ENCODE measurements at places on chromosomes 5 and 9. TPM values are rescaled to one million over a fixed set of nuclear protein-coding genes. Genes with fewer than 3 reads are reported as not detected.

GRCh38 chr5:14038341-14038959 lies 94.0 kb upstream of the DNAH5 start:
- no peaks in the 10 kb centered on the region for H3K36me3 ChIP-seq
- DNase-seq = no peak
- peaks cover 2% of the 10 kb centered on the region for H3K27me3 ChIP-seq
- peaks cover 36% of the 10 kb centered on the region for H3K4me1 ChIP-seq
- H3K4me3 ChIP-seq = no peak overlapping the region

DNA sequence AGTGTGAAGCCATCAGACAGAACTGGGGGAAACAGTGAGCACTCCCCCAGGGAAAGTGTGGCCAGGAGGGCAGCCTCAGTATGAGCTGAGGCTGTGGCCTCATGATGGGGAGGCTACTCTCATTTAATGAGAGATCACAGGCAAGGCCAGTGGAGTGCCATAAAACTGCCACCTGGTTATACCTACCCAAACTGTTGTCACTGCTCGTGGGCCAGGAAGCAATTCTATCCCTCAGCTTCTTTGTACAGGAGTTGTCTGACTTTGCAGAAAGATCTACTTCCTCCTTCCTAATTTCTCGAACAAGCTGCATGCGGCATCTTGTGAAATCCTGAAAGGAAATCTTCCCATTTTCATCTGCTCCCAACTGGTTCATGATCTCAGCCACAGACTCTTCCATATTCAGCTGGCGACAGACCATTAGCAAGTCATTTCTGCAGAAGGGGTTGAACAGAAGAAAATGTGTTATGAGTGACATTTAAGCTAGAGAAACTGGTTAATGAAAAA lies 50.0 kb downstream of the TSSK1B start:
- H3K27ac ChIP-seq = no peak overlapping the region
- H3K36me3 ChIP-seq = no peaks in the 10 kb centered on the region
- no peaks in the 10 kb centered on the region for H3K4me1 ChIP-seq
- no peak for DNase-seq

GRCh38 chr9:24879591-24879990 lies 333.9 kb upstream of the IZUMO3 start:
- H3K4me3 ChIP-seq = no peak overlapping the region
- no peak overlapping the region for H3K27ac ChIP-seq
- H3K4me1 ChIP-seq = no peaks in the 10 kb centered on the region
- no peak for DNase-seq
- H3K27me3 ChIP-seq = no peaks in the 10 kb centered on the region

DNA sequence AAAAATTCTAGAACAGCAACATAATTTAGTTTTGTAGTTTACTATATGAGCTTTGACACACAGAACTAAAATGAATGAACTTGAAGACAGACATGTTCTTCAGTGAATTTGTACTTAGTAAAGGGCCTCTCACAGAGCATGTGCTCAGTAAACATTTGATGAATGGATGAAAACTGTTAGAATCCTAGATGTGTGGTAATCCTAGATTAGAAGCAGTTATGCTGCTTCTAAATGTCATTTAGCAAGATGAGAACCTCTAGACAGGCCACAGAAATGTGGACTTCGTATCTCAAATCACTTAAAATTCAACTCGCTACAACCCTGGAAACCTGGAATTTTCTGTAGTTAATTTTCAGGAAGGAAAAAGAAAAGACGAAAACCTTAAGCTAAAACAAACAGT lies 8.5 kb downstream of the GOLPH3 start:
- no peak overlapping the region for H3K4me3 ChIP-seq
- peaks cover 43% of the 10 kb centered on the region for H3K36me3 ChIP-seq
- no peak for DNase-seq
- H3K4me1 ChIP-seq = peaks cover 11% of the 10 kb centered on the region

GRCh38 chr5:6471252-6471651 lies 22.6 kb downstream of the UBE2QL1 start:
- no peak overlapping the region for H3K4me3 ChIP-seq
- peaks cover 11% of the 10 kb centered on the region for H3K4me1 ChIP-seq
- H3K36me3 ChIP-seq = no peaks in the 10 kb centered on the region

GRCh38 chr9:120592210-120592609 lies 12.2 kb upstream of the CDK5RAP2 start:
- no peaks in the 10 kb centered on the region for H3K4me1 ChIP-seq
- no peaks in the 10 kb centered on the region for H3K27me3 ChIP-seq
- no peak overlapping the region for H3K27ac ChIP-seq
- no peak overlapping the region for H3K4me3 ChIP-seq
- DNase-seq = no peak

GRCh38 chr5:10364186-10364689 lies 10.7 kb downstream of the MARCHF6 start:
- H3K36me3 ChIP-seq = peaks cover 30% of the 10 kb centered on the region
- no peaks in the 10 kb centered on the region for H3K27me3 ChIP-seq
- H3K4me3 ChIP-seq = no peak overlapping the region
- DNase-seq = no peak

Gene NRG2
- 1.4 TPM for total RNA-seq

Gene SLC23A1
- 1.6 TPM for total RNA-seq

Gene PFN3
- not detected for total RNA-seq

Gene FOXB2
- total RNA-seq = 0.24 TPM

Measured in type B pancreatic cell (in vitro differentiated cells).